ENCODE measurements at places on chromosomes 7 and 10.

GRCh38 chr7:80481196-80481884, 30.5 kb downstream of the GNAT3 start:
- DNase-seq = no peak

DNA sequence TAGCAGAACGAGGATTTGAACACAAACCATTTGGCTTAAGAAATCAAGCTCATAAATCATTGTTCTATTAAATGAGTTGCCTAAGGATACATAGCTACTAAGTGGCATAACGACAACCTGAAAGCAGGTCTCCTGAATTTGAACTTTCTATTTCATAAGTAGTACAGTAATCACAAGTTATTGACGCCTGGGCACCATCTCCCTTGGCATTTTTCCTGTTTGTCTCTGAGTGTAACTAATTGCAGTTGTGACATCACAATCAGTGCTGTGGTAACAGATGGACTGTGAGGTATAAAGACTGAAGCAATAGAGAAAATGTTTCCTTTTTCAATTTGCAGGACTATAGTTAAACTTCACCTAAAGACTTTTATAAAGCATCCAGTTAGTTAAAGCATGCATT, 6.4 kb upstream of the CSTF2T start:
- no peak for DNase-seq

GRCh38 chr7:80705130-80705781, 66.8 kb downstream of the CD36 start:
- no peak for DNase-seq

DNA sequence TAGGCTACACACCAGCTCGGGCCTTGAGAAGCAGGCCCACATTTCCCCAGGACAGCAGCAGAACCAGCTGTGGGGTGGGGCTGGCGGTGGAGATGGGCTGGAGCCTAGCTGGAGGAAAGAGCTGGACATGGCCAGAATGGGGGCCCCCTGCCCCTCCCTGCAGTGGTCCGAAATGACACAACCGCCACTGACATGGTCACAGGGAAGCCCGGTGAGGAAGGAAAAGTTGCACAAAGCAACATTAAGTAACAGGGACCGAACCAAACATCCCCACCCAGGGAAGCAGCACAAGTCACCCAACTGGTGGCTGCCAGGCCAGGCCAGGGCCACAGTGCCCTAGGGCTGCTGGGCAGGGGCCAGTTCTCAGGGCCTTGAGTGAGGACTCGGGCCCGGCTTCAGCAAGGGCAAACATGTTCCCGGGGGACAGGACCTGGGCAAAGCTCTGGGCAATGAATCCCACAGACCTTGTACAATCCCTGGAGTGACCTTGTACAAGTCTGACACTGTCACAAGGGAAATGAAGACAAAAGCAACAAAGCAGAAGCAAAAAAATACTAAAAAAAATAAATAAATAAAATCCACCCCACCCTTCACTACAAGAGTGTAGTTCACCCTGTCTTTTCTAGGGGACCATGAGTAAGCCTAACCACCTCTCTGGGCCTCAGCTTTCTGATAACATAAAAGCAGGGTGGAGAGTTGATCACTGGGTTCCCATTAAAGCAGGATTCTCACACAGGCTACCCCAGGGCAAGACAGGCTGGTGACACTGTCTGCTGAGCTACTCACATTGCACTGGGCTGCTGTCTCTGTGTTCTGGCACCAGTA, 33.0 kb downstream of the PSAP start:
- DNase-seq = no peak

- DNase-seq = no peak
These were observed 26.0 kb upstream of the HNRNPH3 start for GRCh38 chr10:68305854-68306253.

GRCh38 chr10:133088179-133088955, 643 bp downstream of the ADGRA1 start:
- DNase-seq = no peak

DNA sequence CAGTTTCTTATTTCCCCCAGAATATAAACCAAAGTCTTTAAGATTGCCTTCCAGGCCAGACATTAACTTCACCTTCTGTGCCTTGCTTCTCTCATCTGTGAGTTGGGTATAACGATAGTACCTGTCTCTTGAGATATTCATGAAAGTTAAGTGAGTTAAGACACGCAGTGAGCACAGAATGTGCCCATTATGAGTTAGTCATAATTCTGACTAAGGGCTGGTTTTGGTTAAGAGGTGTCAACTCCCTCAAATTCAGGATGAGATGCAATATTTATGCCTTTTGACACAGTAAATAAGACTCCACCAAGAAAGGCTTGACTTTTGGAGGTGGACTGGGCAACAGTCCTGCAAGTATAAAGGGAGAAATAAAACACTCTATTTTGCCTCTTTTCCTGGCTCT, 528.7 kb upstream of the IGFBP3 start:
- no peak for DNase-seq

DNA sequence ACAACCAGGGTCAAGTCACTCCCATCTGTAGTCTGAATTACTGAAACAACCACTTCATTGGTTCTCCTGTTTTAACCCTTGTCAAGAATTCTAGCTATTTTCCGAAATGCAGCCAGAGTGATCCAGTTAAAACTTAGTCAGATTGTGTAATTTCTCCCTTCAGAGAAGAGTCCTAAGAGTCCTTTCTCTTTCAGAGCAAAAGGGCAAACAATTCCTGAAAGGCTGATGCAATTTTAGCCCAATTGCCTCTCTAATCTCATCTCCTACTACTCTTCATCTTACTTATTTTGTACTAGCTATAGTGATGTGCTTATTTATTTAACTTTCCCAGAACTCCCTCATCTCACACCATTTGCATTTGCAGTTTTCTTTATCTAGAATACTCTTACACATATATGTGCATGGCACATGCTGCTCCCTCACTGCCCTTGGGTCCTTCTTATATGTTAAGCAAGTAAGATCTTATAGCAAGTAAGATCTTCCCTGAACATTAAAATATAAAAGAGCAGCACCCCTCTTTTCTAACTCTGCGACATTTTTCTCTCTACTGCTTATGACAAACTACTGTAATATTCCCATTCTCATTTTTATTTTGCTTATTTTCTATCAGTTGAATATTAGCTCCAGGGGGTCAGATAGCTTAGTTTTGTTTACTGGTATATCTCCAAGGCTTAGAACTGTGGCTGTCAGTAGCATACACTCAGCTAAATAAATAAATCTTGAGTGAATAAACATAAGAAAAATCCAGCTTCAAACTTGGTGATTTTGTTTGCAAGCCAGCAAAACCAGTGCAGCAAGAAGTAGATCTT, 44.6 kb downstream of the HGF start:
- no peak for DNase-seq

- DNase-seq = no peak
These were observed 167.1 kb downstream of the DIP2C start for GRCh38 chr10:522350-522749.

GRCh38 chr10:61108915-61109314, 164.9 kb upstream of the RHOBTB1 start:
- DNase-seq = no peak

DNA sequence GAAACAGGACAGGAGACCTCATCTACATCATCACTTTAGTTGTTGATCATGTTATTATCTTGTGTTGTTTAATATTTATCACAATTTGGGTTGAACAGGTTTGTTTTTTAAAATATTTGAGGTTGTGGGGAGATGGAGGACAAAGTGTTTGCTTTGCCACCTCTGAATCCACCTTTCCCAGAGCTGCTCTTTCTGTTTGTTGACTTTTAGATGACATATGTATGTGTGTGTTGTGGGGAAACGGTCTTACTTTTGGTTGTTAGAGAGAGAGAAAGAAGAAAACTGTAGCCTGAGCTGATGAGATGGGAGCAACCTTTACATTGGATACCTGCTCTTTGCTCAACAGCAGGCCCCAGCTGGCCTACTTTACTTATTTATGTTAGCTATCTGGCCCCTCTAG, 19.0 kb upstream of the SLC16A12 start:
- DNase-seq = no peak

GRCh38 chr10:117167346-117167788, 29.3 kb upstream of the VAX1 start:
- no peak for DNase-seq

DNA sequence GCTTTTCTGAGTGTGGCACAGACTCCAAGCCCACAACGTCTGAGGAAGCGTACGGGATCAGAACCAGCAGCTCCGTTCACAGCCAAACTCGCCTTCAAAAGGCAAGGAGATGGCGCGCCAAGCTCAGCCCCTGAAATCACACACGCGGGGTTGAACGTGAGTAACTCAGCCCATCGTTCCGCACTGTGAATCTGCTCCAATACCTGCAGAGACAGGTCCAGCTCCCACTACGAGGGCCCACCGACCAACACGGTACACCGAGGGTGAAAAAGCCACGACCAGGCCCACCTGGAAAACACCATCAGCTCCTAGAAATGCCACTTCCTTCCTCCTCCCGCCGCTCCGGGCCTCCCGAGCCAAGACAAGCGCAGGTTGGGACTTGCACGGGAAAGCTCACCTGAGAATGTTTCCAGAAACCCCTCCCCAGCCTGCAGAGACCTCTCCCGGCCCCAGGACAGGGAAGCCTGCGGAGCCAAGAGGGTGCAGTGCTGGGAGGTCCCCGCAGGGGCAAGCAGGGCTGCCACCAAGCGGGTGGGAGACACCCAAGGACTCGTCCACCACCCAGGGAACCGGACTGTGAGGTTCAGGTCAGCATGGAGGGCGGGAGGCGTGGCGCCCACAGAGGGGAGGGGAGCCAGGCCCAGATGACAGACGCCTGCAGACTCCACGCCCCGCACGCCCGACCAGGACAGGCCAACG, 93.9 kb upstream of the PDGFA start:
- no peak for DNase-seq

- no peak for DNase-seq
These were observed 50.1 kb upstream of the IFRD1 start for GRCh38 chr7:112400141-112400540.

GRCh38 chr10:84552478-84552877, 224.1 kb downstream of the CCSER2 start:
- DNase-seq = no peak

DNA sequence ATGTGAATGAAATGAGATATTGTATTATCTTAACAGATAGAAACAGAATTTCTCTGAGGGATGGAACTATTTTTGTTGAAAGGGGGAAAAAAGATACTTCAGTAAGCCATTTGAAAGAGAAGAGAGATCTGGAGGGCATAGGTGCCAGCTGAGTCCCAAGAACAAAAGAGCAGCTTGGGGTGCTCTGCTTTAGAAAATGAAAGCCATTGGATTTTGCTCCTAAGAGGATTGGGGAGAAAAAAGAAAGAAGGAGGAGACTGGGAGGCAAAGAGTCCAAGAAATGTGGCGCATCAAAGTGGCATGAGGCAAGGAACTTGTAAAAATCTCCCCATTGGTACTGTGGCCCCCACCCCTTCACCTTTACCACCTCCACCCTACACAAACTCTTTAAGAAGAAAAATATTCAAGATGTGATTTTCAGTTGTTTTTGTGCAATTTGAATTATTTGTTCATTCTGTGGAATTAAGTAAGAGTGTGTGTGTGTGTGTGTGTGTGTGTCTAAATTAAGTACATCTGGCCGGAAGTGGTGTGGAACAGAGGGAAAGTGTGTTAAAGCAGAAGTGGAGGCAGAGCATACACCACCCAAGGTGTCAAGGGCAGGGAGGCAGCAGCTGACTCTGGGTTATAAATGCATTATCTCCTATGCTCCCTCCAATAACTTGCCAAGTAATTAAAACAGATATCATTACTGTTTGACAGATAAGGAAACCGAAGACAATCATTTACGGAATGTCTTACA, 9.9 kb upstream of the GNAI1 start:
- DNase-seq = no peak

GRCh38 chr10:43305876-43306275, 39.0 kb upstream of the RASGEF1A start:
- no peak for DNase-seq

DNA sequence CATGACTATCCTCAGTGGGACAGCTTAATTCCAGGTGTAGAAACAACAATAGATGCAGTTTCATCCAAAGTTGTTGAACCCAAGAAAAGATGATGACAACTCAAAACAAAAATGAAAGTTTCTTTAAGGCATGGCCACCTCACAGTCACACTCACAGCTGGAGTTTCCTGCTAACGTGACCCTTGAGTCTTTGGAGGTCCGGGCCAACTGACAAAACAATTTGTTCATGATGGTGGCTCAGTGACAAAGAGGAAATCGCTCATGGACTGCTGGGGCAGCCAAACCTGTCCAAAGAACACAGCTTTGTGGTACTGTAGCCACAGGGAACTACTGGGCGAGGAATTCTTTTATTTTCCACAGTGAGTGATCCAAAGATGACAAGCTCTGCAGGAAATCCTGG, 96.0 kb upstream of the JCAD start:
- no peak for DNase-seq

DNA sequence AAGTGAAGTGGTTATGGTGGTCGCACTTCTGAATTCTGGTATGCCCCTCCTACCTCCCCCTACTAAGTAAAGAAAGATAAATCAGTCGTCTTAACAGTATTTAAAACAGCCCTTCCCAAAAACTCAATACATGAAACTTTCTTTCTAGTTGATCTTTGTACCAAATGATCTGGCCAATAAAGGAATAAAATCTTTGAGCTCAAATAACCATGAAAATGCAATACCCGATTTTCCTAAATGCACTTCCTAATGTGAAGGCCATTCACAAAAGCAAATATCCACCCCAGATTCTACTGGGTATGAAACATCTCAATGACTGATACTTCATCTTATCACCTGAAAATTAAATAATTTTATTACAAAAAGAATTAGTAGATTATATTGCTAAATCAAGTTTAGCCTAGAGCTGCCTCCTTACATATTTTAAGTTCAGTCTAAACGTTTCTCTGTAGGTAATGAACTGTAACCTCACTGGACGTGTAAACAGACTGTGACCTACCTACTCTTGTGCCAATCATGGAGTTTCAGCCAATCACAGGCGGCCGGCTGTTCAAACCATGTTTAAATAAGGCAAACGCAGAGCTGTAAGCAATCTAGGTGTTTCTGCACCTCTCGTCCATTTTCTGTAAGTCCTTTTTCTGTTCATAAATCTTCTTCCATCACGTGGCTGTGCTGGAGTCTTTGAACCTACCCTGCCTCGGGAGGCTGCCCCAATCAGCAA, 146.9 kb upstream of the AKR1E2 start:
- DNase-seq = no peak

DNA sequence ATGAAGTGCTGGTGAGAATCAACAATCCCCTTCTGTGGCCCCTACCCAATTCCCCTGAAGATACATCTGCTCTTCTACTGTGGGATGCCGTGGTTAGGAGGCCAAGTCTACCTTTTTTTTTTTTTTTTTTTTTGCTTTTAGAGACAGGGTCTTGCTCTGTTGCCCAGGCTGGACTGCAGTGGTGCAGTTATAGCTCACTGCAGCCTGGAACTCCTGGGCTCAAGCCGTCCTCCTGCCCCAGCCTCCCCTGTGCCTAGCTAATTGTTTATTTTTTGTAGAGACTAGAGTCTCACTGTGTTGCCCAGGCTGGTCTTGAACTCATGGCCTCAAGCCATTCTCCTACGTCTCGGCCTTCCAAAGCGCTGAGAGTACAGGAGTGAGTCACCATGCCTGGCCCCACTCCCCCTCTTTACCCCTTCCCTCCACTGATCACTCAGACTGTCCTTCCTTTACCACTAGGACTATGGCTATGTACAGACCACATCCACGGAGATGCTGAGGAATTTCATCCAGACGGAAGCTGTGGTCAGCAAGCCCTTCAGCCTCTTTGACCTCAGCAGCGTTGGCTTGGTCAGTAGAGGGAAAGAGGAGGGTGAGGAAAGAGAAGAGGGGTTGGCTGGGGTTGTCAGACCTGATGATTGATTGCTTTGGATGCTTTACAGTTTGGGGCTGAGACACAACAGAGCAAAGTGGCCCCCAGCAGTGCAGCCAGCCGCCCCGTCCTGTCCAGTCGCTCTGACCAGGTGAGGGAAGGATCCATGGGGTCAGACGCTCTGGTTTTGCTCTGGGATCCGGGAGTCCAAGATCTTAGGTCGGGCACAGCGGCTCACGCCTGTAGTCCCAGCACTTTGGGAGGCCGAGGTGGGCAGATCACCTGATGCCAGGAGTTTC, 1.8 kb downstream of the AP4M1 start:
- DNase-seq = no peak
